Prostate gland (tissue), 2 donors: ENCODE measurements at places on chromosomes 11 and 22.

DNA sequence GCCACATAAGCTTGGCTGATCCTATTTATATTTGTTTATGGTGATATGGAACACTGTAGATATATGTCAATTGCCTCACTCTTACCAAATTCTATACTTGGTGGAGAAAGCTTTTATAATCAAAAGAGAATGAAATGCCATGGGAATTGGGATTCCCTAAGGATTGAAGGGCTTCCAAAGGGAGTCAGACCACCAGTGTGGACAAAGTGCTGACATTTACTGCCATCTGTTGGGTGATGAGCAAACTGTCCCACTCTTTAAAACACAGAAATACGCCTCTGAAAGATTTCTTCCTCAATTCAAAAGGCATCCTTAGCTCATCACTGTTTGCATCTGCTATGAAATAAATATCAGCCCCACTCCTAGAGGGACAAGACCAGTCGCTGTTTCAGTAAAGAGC is 7.1 kb downstream of the SLC1A2 start:
- DNase-seq = no peak

DNA sequence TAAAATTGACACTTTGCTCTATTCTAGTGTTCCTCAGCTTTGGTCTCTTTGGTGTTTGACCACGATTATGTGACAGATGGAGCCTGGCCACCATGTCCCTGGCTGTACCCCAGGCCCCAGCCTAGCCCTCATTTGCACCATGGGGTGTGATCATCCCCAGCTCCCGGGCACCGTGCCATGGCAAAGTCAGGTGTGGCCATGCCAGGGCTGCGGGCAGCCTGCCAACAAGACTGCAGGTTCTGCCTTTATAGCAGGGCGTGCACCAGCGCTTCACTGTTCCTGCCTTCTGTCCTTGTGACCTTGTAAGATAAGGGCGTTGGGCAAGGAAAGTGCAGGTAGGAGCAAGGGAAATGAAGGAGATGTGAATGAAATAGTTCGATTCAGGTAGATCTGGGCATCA is 22.4 kb upstream of the APOBEC3A start:
- peak; percentile 92 for DNase-seq

- DNase-seq = peak; percentile 22
These were observed 10.3 kb downstream of the PRDM10 start for GRCh38 chr11:129992161-129992944.

- DNase-seq = no peak
These were observed 650 bp upstream of the CHID1 start for GRCh38 chr11:911031-911889.

DNA sequence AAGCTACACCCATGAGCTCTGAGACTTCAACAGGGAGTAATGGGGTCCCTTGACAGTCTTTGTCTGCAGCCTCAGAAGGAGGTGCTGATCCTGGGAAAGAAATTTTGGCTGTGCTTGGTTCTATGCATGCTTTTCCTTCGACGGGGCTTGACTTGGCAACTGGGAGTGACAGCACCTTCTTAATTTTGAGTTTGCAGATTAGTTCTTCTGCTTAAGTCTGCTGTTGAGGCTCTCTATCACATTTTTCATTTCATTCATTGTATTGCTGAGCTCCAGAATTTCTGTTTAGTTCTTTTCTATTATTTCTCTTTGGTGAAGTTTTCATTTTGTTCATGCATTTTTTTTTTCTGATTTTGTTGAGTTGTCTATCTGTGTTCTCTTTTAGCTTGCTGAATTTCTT is 125.6 kb downstream of the SNX19 start:
- no peak for DNase-seq

GRCh38 chr11:8356216-8356615 is 92.5 kb upstream of the LMO1 start:
- DNase-seq = no peak

- DNase-seq = no peak
These were observed 18.5 kb downstream of the PRR33 start for GRCh38 chr11:1873048-1873812.

DNA sequence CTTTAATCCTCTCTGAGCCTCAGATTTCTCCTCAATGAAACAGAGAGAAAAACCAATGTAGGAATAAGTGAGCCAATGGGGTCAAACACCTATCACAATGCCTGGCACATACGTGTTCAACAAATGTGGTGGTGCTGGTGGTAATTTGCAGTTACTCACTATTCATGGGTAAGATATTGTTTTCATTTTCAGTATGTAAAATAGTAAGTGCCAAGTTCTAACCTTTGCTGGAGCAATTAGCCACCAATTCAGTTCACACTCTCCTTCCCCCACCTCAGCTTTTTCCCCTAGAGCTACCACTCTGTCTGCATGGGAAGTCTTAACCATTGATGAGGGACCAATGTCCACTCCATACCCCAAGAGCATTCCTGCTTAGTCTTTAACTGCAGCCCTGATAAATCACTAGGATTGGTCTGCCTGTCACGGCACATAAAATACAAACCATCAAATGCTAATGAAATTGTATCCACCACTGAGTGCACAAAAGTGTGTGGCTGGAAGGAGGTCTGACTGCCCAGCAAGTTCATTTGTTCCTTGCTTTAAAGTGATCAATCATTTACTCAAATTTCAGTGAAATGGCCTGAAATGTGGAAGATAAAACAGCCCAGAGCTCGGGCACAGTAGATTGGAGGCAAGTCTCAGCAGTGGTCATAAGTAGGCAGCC is 187.4 kb upstream of the API5 start:
- DNase-seq = no peak

DNA sequence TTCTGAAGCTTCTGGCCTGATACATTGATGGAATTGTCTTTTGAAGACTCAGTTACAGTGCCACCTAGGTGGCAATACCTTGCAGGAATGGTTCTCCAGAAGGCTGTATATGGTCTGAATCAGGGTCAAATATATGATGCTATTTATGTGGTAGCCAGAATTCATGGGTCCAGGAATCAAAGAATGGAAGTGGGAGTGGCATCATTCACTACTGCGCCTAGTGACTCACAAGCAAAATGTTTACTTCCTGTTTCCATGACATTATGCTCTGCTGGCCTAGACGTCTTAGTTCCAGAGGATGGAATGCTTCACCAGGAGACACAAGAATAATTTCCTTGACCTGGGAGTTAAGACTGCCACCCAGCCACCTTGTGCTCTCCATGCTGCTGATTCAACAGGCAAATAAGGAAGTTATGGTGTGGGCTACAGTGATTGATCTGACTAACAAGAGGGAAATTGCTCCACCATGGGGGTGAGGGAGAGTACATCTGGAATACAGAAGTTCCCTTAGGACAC is 491.8 kb downstream of the ETS1 start:
- no peak for DNase-seq

GRCh38 chr11:72815110-72815618 is 953 bp downstream of the ATG16L2 start:
- DNase-seq = no peak

- DNase-seq = peak; percentile 35
These were observed 8.2 kb upstream of the PARVG start for GRCh38 chr22:44172370-44173108.

DNA sequence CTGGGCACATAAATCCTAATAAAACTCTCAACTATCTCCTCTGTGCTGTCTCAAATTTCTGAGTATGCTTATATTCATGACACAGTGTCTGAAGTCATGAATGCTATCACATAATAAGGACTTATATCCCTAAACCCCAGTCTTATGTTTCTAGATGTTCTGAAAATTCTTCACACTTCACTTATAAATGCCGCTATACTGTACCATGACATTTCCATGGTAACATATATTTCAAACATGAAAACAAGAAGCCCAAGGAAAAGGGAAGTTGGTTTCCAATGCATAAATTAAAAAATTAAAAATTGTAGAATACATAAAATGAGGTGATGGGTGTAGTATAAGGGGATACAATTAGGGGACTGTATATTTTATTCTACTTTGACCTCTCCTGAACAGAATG is 11.7 kb downstream of the GVQW3 start:
- DNase-seq = no peak

GRCh38 chr11:2194877-2195755 is 23.5 kb upstream of the TH start:
- no peak for DNase-seq

DNA sequence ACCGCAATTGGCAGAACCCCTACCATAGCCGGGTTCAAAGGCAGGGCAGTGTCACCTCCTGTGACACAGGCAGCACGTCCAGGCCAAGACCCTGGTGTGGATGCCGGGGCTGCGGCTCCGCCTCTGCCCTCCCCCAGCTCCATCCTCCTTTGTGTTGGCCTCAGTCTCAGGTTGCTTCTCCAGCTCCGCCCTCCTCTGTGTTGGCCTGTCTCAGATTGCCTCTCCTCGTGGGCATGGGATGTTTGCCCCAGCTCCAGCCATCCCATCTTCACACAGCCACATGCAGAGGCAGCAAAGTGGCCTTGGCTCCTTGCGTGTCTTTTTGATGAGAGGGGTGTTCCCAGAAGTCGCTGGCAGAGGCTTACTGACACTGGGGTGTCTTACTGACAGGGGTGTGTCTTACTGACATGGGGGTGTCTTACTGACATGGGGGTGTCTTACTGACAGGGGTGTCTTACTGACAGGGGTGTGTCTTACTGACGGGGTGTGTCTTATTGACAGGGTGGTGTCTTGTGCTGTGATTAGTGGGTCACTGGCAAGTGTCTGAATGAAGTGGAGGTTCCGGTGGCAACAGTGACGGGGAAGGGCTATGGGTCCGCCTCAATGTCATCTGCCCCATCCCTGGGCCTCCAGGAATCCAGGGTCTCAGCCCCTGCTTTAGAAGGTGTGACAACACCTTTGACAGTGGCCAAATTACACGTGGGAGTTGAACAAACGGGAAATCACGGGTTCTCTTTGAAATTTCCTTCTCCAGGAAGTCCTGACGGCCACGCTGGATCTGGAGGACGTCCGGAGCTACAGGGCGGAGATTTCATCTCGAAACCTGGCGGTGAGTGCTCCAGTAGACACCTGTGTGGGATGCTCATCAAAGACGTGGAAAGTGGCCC is 24.9 kb downstream of the NADSYN1 start:
- no peak for DNase-seq

DNA sequence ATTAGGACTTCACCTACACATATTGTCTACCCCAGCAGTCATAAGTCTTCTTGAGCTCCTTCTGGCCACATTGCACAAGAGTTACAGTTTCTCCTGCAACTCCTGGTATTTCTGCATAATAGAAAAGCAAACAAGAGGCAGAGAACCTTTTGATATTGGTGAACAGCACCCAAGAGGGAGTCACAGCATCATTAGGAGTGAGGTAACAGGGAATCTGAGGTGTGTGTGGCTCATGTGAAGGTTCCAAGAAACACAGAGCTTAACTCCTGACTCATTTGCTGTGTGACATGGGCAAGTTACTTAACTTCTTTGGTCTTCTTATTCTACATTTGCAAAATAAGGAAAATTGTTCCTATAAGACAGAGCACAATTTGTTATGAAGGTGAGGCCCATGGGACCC is 374.6 kb downstream of the INSC start:
- no peak for DNase-seq

- peak; percentile 26 for DNase-seq
These were observed 630 bp downstream of the UBASH3B start for GRCh38 chr11:122656073-122656630.

GRCh38 chr22:45688600-45689080 is 17.0 kb downstream of the ATXN10 start:
- peak; percentile 40 for DNase-seq

- no peak for DNase-seq
These were observed 21.2 kb downstream of the GDPD5 start for GRCh38 chr11:75504501-75504900.

DNA sequence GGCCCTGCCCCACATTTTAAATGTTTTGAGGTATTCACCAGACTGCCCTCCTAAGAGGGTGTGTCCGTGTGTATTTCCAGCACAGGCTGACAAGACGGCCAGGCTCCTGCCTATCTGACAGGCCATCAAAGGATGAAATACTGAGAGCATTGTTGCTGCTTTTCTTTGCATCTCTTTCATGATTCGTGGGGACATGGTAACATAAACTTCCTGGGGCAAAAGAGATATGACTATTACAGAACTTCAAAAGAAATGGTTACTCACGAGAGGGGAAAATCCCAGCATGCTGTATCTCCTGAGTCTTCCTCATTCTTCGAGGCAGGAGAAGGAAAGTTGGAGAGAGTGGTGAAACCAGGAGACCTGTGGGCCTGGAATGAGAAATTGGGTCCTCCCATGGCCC is 10.3 kb upstream of the BIK start:
- no peak for DNase-seq

- no peak for DNase-seq
These were observed 13.5 kb upstream of the MRPL23 start for GRCh38 chr11:1933416-1934334.

DNA sequence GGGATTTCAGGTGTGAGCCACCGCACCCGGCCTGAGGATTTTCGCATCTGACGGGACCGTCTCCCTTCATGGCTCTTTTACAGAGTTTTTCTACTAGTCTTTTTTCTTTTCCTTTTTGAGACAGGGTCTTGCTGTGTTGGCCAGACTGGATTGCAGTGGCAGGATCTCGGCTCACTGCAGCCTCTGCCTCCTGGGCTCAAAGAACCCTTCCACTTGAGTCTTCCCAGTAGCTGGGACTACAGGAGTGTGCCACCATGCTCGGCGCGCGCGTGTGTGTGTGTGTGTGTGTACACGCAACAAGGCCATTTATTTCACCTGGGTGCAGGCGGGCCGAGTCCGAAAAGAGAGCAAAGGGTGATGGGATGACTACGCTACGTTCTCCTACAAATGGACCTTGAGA is 10.9 kb downstream of the SERHL2 start:
- DNase-seq = no peak

DNA sequence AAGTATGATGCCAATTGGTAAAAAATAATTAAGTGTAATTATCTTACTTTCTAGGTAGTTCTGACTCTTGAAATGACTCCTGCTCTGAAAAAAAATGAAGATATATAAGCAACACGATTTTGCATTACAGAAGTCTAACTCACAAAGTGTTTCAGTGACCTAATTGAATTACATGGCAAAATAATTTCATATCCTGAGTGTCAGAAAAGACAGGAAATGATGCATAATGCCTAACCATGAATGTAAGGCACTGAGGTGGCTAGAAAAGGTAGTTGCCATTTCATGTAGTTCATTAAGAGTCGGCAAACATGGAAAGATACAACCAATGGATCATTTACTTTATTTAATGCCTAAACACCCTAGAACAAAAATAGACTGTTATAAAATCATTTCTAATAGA is 113.5 kb downstream of the GUCY1A2 start:
- DNase-seq = no peak

- no peak for DNase-seq
These were observed 407.0 kb downstream of the BRD1 start for GRCh38 chr22:49420651-49421050.

DNA sequence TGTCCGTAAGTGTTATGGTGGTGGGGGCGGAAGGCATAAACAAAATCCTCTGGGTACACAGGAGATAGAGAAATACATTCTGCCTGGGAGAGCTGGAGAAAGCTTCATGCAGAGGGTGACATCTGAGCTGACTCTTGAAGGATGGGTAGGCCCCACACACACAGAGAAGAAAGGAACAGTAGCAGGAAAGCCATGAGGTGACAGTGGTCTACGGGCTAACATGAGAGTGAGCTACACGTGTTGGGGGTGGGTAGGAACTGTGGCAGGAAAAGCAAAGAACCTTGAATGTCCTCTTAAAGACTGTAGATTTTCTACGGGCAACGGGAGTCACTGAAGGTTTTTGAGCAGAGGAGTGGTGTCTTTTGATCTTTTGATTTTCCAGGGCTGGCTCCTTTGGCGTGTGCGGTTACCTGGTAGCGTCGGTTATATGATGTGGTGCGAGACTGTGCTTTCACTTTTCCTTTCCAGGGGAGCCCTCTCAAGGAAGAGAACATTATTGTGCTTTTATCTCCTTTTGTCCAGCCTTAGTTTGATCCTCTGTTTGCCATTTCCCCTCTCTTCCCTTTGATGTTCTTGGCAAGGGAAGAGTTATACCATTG is 39.7 kb downstream of the ADAMTS8 start:
- DNase-seq = no peak

- DNase-seq = no peak
These were observed 1.4 kb downstream of the PI4KA start for GRCh38 chr22:20857247-20857643.
